ENCODE measurements at places on chromosomes 16 and 17.

DNA sequence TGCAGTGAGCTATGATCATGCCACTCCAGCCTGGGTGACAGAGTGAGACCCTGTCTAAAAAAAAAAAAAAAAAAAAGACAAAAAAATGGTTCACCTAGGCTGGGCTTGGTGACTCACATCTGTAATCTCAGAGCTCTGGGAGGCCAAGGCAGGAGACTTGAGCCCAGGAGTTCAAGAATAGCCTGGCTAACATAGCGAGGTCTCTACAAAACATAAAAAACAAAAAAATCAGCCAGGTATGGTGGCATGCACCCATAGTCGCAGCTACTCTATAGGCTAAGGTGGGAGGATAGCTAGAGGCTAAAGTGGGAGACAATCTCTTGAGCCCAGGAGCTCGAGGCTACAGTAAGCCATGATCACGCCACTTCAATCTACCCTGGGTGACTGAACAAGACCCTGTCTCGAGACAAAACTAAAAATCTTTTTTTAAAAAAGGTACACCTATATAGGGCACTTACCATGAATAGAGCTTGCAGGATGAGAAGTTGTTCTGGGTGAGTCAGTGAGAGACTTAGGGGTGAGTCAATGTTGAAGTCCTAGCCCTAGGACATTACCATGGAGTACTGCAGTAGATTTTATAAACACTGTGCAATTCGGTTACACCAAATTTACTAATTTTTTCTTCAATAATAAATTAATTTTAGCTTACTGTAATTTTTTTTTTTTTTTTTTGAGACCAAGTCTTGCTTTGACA, 19.0 kb downstream of the USP32 start:
- DNase-seq: no peak

DNA sequence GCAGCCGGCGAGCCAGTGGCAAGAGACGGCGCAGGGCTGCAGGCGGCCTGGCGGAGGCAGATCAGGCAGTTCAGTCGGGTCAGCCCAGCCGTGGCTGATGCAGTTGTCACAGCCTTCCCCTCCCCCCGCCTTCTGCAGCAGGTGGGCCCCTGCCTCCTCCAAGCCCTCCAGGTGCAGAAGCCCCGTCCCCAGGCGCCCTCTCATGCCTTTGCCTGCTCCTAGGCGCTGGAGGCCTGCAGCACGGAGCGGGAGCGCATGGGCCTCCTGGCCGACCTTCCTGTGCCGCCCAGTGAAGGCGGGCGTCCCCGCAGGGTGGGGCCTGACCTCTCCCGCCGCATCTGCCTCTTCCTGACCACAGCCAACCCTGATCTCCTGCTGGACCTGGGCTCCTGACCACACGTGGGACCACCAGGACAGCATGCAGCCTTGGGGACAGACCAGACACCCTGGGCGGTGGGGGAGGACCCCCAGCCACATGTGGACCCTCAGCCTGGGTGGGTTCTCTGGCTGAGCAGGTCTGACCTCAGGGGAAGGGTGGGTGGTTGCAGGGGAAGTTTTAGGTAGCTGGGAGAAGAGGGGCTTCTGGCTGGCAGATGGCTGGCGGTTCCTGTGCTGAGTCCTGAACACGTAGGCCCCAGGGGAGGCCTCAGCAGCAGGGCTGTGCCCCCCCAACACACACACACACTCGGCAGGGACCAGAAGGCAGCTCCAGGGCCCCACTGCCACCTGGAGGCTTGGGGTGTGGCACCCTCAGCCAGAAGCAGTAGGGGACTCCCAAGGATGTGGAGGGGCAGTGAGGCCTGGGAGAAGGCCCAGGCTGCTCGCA, 3.1 kb upstream of the MRPS34 start:
- no peak for DNase-seq

GRCh38 chr16:47712276-47713224, 251.4 kb downstream of the PHKB start:
- DNase-seq: no peak

DNA sequence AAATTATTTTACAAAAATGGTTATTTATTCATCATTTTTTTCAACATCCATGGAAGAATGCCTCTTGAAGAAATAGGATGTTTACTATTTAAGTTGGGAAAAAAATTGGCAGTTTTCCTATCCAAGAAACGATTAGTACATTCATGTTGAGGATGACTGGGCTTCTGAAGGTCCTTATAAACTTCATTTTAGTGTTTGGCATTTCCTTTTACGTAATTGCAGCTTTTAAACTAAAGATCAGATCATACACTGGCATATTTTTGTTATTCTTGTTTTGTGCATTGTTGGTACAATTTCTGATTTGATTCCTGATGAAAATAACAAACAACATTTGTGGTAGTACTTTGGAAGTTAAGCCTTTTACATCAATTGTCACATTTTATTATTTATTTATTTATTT, 11.5 kb downstream of the KCNJ16 start:
- no peak for DNase-seq

DNA sequence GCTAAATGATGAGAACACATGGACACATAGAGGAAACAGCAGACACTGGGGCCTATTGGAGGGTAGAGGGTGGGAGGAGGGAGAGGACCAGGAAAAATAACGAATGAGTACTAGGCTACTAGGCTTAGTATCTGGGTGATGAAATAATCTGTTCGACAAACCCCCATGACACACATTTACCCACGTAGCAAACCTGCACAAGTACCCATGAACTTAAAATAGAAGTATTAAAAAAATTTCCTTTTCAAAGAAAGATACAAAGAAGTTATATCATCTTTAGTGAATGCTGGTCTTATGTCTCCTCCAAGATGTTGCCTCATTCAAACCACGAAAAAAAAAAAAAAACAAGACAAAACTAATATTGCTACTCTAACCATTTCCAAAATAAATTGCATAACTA, 31.7 kb downstream of the MBTD1 start:
- no peak for DNase-seq

DNA sequence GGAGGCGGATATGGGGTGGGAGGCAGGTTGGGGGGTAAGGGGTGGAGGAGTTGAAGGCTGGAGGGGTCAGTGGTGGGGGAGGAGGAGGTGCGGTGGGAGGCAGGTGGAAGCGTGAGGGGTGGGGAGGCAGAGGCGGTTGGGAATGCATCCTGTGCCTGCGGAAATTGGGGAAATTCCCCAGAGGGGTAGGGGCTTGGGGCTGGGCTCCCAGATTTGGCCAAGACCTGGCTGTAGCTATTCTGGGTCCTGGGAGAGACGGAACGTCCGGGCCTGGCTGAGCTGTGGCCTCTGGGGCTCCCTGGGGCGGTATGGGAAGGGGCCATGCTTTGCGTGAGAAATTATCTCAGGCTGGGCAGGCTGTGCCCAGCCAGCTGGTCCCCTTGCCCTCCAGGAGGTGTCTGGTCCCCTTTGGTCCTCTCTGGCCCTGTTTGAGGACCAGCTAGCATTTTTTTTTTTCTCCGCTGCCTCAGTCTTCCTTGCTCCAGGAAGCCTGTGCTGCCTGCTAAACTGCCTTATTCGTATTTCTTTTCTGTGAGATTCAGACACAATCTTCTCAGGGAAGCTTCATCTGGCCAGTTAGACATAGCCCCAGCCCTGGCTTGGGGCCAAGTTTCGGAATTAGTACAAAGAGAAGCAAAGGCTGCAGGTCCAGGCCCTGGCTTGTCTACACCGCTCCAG, 7.3 kb upstream of the TRPV2 start:
- no peak for DNase-seq

GRCh38 chr17:43988301-43988700, 16.1 kb upstream of the NAGS start:
- no peak for DNase-seq

GRCh38 chr17:18182978-18183333, 672 bp upstream of the ALKBH5 start:
- DNase-seq: peak; percentile 64

DNA sequence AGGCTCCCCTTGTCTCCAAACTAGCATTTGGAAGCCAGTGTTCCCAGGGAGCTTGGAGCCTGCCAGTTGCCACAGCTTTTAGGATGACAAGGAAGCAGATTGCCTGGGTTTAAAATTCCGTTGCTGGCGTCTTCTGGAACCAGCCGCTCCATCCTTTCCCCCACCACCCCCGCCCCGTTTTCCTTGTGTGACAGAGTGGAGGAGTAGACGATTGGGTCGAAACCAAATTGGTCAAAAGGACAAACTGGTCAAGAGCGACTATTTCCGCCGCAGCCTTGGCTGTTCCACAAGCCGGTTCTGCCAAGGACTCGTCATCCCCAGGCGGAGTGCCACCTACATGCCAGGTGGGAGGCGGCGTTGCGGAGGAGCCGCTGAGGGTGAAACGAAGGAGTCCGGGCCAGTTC, 91.1 kb downstream of the RPA1 start:
- DNase-seq: no peak

DNA sequence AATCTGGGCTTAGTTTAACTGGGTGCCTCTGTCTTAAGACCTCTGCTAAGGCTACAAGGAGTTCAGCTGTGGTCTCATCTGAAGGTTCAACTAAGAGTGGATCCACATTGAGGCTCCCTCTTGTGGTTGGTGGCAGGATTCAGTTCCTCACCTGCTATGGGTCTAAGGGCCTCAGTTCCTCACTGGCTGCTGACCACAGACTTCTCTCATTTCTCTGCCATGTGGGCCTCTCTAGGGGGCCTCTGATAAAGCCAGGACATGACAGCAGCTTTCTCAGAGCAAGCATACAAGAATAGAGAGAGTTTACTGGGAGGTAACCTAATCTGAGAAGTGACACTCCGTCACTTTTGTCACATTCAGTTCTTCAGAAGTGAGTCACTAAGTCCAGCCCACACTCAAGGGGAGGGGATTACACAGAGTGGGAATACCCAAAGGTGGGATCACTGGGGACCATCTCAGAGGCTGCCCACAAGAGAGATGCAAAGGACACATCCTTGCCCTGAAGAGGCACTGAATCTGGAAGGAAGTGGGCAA, 19.2 kb upstream of the ABAT start:
- no peak for DNase-seq

DNA sequence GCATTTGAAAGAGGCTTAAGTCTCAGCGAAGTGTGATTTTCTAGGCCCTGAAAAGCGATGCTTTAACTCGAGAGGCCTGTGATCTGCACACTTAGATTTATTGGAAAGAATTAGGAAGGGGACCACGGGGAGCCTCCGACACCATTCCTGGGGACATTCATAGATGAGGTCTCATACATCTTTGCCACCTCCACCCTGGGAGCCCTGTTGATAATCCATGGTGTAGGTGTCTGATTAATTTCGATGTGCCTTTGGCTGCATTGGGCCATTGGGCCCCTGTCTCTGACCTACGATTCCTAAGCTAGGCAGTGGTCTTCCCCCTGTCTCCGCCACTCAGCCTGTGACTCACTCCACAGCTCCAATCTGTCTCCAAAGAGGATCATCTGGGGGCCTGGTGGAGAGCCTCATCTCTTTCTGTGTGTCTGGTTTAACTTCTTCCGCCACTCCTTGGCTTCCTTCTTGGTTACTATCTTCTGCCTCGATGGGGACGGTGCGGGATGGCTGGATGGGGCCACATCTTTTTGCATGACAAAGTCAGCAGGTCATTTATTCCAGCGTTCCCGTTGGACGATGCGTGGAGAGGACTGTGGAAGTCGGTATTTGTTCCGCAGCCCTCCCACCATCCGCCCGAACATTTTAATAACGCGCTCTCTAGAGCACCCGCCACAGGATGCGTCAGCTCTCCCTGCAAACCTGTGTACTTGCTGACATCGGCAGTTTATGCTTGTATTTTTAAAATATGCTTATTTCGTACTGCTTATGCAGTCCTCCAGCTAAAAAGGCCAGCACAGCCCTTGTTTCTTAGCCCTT, 109.3 kb downstream of the IRX3 start:
- no peak for DNase-seq

DNA sequence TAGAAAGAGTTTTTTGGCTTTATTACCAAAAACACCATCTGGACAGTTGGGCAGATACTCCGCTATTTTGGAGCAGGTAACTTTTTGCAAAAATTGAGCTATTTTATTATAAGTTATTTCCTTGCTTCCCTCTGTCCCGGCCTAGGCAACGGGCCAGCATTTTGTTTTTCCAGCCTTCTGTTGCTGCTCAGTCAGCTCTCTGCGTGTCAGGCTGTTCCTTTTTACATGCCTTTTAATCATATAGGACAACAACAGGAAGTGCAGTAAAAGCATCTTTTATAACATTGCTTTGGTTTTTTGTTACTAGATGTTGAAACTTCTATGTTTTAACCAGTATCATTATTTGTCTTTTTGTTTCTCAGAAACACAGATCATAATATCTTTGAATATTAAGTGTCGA, 30.4 kb downstream of the PPM1D start:
- no peak for DNase-seq

GRCh38 chr16:25033852-25034251, 18.7 kb upstream of the ARHGAP17 start:
- DNase-seq: no peak

- no peak for DNase-seq
Observed at GRCh38 chr16:87728026-87728425, 37.8 kb downstream of the KLHDC4 start.

DNA sequence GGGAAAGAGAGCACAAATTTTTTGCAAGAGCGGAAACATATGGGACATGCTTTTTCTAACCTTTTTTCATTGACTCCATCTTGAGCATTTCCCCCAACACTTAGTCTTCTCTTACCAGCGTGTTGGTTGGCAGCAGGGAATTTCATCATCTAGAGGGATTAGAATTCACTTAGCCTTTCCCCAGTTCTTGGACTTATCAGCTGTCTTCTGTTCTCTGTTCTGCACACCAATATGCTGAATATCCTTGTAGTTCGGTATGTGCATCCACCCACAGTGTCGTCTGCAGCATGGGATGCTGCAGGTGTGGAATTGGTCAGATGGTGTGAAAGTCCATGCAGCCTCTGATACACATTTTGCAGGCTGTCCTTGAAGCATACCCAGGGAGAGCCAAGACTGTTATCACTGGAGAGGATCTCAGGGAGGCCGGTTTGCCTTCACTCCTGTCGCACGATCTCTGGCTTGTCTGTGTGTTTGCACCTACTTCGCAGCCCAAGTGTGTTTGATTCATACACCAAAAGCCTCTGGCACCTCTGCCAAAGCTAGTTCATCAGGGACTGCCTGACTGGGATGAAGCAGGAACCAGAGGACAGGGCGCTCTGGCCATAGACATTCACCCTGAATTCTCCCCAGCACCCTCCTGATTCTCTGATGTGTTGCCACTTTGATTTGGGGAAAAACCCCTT, 93.3 kb downstream of the SOCS1 start:
- DNase-seq: no peak

DNA sequence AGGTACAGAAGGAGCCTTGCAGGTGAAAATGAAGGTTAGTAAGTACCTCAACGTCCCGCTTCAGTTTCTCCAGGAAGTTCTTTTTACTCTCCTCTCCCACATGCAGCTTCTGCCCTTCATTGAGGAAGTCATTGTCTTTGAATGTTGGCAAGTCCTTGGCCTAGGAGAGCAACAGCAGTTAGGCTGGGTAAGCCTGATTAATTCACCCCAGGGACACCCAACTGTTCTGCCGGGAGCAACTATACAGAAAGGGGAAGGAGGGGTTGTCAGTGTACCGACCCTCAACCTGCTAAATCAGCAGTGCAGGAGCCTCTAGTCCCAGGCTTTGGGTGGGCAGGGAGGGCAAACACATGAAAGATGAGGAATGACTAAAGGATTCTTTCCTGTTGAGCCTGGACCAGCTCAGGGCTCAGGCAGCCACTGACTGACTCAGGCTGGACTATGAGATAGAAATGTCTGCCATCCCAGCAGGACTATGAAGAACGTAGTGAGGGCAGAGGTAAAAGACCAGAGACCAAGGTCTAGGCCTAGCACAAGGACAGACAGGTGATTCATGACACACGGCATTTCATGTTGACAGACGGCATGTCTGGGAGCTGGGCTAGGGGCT, 21.6 kb downstream of the PIP4K2B start:
- DNase-seq: no peak
